T1000 (cell line): ENCODE measurements at places on chromosomes 7 and 10.
A peak's percentile ranks its signal among the peaks of the same experiment; 100 is the strongest.

GRCh38 chr7:31049005-31049765 lies 2.9 kb upstream of the ADCYAP1R1 start:
- DNase-seq = no peak

GRCh38 chr7:97671571-97671970 lies 60.3 kb upstream of the TAC1 start:
- DNase-seq = no peak

- no peak for DNase-seq
These were observed 12.4 kb upstream of the LRRC72 start for GRCh38 chr7:16514271-16514670.

DNA sequence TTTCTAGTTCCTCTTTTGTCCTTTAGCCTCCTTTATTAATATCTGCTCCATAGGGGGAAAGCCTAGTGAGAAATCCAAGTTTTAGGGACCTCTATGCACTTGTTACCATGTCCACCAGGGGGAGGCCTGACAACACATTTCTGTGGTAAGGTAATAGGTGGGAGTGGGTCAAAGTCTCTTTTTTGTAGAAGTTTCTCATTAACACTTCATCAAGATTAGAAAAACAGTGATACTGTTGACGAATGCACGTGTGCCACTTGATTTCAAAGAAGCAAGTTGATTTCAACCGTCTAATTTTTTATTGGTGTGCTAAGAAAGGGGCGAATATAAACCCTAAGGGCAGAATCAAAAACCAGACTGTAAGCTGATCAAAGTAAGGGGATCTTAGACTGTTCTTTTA lies 30.6 kb downstream of the CISD1 start:
- peak; percentile 4 for DNase-seq

GRCh38 chr10:62866451-62866850 lies 50.3 kb upstream of the EGR2 start:
- no peak for DNase-seq

GRCh38 chr7:27122077-27122910 lies 8.3 kb downstream of the HOXA4 start:
- no peak for DNase-seq

DNA sequence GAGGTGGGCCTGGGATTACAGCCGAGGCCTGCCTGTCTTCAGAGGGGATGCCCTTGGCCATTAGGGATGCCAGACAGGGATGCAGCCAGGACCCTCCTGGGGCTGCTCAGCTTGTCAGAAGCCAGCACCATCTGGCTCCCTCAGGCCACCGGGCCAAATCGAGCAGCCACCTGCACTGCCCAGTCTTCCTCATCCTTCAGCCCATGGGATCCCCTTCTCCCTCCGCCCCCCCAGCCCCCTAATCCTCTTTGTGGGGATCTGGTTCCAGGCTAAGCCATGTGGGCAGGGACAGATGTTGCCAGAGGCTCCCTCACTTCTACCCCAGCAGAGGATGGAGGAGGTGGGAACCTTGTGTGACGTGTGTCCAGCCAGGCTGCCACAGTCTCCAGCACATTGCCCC lies 137.4 kb upstream of the PPIF start:
- no peak for DNase-seq

GRCh38 chr7:28570970-28571288 lies 158.6 kb downstream of the CREB5 start:
- DNase-seq = no peak

- no peak for DNase-seq
These were observed 178.6 kb upstream of the INHBA start for GRCh38 chr7:41881331-41882130.

- DNase-seq = no peak
These were observed 106.9 kb upstream of the RHEB start for GRCh38 chr7:151626422-151627115.

GRCh38 chr10:26593896-26594295 lies 103.6 kb upstream of the PDSS1 start:
- no peak for DNase-seq

DNA sequence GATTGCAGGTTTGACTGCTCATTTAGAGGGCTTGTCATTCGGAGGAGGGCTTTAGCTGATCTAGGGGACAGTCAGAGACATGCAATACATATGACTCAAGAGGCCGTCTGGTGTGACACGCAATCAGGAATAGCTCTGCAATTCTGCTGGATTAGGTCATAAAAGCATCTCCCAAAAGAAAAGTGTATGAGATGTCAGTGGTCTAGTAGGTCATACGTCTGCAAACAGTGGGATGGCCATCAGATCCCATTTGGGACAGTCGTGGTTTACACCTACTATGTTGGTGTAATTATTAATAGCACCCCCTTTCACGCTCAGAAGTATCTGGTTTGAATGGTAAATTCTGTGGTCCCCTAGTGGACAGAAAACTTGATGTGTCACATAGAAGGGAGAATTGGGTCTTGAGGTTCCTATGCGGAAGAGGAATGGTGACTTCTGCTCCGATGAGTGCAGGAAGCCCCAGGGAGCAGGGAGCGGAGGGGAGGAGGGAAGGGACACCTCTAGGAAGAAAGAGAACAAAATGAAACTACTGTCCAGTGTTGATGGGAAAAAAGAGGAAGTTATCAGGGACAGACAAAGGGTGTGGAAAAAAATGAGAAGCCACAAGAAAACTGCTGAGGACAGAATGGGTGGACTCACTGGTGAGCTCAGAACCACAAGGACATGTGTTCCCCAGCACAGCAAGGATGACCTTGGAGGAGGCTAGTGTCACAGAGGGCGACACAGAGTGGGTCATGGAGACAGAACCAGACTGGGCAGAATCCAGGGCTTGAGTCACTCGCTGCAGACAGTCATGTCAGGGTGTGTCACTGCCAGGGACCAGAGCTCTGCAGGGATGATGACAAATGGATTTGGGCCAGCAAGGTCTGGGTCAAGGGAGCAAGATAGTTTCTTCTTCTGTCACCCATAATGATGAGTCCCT lies 59.9 kb downstream of the MAP3K8 start:
- DNase-seq = peak; percentile 19

- DNase-seq = no peak
These were observed 2.4 kb upstream of the UBE3C start for GRCh38 chr7:157136372-157136771.

DNA sequence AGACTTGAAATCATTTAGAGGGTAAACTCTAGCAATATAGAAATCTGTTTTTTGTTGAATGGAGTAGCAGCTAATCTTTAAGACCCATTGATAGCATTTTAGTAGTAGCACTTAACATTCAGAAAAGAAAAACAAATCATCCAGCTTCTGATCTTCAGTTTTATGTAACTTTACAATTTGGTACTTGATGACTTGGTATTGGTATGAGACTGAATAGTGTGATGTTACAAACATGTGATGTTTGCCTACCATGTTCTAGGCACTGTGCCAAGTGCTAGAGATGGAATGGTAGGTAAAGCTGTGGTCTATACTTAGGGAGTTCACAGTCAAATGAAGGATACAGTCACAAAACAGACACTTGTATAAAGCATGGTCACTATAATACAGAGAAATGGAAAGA lies 21.3 kb downstream of the ZEB1 start:
- DNase-seq = no peak

DNA sequence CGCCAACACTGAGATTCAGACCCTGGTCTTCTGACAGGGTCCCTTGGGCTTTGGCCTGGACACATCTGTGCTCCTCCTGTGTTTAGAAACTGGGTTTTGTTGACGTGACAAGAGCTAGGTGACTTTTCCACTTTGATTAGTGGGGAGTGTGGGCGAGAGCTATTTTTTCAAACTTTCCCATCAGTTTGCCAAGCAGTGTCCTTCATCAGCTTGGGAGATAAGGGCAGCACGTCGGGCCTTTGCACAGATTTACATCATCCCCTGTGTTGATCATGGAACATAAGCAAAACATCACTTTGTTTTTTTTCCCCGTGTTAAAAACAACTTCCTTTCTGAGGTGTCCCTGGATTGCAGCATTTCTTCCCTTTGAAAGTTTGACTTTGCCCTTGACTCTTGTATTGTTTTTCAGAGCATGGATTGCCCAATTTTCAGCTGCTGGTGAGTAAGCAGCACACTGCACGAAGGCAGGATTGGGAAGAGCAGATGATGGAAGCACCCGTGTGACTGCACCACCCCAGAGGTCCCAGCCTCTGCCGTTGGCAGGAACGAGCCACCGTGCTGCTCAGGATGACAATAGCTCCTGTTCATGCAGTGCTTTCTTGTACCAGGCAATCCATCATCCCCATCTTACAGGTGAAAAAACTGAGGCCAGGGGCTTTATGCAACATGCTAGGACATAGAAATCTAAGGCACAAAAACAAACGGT lies 6.4 kb upstream of the IGFBP1 start:
- DNase-seq = no peak

DNA sequence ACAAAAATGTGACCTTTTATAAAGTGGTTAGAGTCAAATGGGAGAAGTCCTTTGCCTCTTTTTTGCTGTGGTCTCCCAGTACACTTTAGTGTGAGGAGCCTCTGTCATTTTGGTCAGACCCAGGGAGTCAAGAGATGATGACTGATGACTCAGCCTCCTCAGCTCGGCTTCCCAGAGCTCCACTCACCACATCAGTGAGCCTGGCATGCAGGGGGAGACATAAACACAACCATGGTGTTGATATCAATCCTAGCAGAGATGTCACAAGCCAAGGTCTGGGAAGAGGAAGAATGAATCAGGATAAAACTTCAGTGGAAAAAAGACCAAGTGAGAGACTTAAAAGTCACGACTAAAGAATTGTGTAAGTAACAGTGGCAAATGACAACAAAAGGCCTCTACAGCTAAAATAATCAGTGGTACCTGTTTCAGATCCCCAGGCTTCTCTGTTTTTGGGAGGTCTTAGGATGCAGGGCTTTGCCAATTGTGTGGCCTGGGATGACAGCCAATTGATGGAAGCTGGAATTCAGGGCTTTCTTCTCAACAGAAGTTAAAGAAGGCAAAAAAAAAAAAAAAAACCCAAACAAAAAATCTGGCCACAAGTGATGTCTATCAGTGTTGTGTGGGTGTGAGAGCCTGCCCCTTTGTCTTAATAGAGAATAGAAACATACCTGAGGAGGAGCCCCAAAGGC lies 50.2 kb downstream of the TFAM start:
- DNase-seq = peak; percentile 87

DNA sequence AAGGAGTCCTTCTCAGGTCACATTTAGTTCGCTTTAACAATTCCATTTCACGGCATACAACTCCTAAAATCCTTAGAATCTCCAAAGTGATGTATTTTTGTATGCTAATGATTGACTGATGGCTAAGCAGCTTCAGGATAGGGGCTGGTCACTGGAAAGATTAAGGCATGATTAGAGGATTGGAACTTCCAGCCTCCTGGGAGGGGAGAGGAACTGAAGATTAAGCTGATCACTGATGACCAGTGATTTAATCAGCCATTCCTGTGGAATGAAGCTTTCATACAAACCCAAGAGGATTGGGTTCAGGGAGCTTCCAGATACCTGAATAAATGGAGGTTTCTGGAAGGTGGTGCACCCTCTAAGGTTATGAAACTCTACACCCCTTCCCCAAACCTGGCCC lies 123.9 kb upstream of the CDK13 start:
- no peak for DNase-seq

GRCh38 chr7:27245798-27246691 lies 3.4 kb downstream of the EVX1 start:
- no peak for DNase-seq

- DNase-seq = no peak
These were observed 72.9 kb upstream of the GRID1 start for GRCh38 chr10:86439544-86439943.

DNA sequence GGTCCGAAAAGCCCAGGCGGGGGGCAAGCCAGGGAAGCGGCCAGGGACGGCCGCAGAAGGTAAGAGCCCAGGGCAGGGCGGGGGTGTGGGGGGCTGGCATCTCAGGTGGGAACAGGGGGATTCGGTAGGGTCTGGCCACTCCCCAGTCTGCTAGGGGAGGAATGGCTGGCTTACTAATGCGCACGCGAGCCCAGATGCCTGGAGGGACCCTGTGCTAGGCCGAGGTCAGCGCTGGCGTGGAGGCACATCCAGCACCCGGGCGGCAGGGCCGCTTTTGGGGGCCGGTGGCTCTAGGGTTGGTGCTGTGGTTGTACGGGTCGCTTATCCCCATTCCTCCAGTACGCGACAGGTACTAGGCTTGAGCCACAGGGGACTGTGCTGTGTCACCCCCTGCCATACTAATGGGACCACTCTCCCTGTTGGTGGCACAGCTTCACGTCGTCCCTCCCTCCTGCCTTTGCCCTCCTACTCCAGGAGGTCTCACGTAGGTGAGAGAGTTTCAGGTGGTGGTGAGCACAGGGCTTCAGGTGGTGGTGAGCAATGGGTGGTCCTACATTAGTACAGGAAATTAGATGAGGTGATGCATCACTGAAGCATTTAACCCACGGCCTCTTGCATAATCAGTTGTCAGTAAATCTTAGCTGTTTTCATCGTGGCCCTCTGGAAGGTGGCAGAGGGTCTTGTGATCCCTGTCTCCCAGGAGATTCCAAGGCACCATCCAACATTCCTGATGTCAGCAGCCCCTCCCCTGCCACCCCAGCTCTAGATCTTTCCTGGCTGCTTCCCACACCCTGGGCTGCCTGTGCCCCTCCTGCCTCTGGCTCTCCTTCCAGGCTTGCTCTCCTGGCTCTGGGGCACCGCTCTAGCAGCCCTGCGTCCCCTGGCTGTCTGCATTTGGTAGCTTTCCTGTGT lies 971 bp downstream of the AEBP1 start:
- DNase-seq = peak; percentile 41

GRCh38 chr7:110095372-110096052 lies 995.4 kb upstream of the LRRN3 start:
- DNase-seq = no peak

GRCh38 chr7:81190997-81191768 lies 272.3 kb upstream of the SEMA3C start:
- no peak for DNase-seq
